ENCODE measurements at places on chromosomes 12 and 14.
A peak's percentile ranks its signal among the peaks of the same experiment; 100 is the strongest.

DNA sequence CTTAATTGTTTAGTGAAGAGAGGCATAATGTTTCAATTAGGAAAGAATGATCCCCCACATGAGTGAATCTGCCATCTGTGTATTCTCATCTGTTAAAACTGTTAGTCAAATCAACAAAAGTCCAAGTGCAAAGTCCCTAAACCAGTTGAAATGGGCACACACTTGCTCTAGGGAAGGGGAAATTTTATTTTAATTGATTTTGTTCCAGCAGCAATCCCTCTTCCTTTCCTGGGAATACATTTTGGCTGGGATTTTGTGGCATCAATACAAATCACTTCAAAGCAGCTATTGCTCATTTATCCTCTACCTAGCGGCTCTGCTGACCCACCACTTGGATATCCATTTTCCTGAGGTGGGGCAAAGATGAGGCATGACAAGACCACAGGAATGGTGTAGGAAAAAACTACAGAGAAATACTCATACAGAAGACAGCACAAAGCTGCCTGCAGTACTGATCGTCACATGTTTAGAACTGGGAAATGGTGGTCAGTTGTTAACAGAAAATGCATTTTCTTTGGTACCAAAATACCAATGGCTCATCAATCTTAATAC lies 9.8 kb upstream of the SSTR1 start:
- DNase-seq: no peak

DNA sequence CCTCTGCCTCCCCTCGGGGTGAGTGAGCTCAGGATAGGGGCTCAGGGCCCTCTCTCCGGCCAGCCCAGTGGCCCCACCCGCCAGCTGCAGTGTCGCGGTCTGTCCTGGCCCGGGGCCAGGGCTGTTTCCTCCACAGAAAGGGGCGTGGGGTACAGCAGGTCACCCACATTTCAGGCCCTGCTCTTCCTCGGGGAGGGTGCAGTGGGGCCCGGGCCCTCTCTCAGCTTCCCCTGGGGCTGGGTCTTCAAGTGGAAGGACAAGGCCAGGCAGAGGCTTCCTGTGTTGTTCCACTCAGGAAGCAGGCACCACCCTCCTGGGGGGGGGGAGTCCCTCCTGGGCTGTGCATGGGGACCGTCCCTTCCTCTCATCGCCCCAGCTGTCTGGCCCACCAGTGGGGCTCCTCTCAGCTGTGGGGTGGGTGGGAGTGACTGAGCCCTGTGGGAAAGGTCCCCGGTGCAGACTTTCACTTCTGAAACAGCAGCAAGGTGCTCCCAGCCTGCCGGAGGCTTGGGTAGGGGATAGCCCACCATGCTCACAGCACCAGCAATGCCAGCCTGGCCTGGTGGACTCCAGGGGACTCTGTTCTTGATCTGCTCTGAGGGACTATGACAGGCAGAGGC lies 3.7 kb downstream of the GPR132 start:
- DNase-seq: peak; percentile 51

DNA sequence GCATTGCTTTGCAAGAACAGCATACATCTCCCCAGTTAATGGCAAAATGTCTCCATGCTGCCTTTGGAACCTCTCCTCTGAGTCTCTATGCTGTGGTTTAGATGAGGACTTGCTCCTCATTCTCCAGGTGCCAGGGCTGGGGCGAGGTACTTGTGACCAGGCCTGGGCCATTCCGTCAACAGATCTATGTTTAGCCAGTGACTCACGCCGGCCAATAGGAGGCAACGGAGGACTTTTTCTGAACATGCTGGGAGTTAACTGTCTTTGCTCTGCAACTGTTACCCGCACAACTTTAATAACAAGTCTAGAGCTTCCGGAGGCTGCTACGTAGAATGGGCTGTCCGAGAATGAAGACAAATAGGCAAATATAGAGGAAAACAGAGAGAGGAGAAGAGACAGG lies 214.2 kb downstream of the GLT1D1 start:
- no peak for DNase-seq

- no peak for DNase-seq
Observed at GRCh38 chr14:105711044-105711620, 184.7 kb downstream of the TMEM121 start.

GRCh38 chr12:13283867-13284266 lies 87.3 kb downstream of the EMP1 start:
- no peak for DNase-seq

- DNase-seq: no peak
Observed at GRCh38 chr14:90483571-90483974, 86.7 kb downstream of the CALM1 start.

DNA sequence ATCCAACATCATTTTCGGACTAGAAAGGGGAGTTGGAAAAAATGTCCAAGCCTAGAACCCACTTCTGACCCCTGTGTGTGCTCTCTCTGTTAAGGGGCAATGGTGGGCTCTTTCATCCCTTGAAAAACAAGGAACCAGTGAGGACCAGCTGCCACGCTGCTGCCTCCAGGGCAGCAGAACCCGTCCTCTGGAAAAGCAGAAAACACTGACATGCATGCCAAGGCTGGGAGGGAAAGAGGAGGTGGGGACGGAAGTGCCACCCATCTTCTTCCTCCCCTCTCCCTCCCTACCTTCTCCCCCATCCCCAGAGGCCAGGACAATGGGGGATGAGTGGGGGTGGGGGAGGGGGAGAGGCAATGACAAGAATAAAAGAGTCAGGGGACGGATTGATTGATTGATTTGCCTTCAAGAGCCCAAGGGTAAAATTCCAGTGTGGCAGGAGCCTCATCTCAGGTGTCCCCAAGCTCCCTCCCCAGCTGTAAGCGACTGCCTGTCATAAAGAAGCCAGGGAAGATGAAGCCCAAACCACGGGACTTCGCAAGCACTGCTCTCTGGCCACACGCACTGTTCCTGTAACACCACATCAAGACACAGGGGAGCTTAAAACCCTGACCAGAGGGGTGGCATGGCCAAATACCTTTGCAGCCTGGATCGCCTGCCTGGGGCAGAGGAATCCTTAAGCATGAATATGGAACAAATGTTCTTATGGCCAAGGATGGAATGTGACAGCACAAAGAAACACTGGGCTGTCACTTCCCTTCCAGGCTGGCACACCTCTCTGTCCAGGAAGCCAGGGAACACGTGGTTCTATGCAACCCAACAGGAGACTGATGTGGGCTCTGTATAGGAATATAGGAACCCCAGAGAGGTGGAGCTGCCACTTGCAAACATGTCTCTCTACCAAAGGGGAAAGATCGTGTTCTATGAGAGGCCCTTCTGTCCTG lies 38.9 kb upstream of the BDKRB2 start:
- DNase-seq: no peak

DNA sequence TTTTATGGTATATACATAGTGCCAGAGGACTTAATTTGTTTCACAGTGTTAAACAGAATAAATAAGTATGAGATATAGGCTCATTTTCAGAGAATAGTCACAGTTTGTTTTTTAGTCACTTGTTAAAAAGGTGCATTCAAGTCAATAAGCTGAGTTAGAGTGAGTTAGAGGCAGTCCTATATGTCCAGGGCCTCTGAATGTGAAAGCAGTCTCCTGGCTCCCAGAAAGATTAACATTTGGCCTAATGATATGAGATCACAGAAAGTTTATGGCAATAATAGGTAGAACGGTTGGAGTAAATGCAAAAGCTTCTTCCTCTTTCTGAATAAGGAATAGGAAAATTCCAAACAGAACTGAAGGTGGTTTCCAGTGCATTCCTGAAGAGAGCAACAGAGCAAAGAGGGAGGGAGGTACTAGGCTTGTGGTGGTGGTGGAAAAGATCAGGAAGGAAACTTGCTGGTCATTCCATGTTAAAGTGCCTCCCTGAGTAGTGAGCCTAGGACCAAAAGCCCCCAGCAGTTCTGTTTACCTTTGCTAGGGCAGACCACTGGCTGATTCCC lies 54.4 kb downstream of the SLC38A4 start:
- DNase-seq: no peak

Measured in activated CD4-positive, alpha-beta T cell treated with anti-CD3 and anti-CD28 coated beads, Interleukin-2, amount 50 U/mL, for 16 hours (primary cell).